ENCODE measurements at places on chromosomes 3 and 15. TPM values are rescaled to one million over a fixed set of nuclear protein-coding genes. Genes with fewer than 3 reads are reported as not detected.

DNA sequence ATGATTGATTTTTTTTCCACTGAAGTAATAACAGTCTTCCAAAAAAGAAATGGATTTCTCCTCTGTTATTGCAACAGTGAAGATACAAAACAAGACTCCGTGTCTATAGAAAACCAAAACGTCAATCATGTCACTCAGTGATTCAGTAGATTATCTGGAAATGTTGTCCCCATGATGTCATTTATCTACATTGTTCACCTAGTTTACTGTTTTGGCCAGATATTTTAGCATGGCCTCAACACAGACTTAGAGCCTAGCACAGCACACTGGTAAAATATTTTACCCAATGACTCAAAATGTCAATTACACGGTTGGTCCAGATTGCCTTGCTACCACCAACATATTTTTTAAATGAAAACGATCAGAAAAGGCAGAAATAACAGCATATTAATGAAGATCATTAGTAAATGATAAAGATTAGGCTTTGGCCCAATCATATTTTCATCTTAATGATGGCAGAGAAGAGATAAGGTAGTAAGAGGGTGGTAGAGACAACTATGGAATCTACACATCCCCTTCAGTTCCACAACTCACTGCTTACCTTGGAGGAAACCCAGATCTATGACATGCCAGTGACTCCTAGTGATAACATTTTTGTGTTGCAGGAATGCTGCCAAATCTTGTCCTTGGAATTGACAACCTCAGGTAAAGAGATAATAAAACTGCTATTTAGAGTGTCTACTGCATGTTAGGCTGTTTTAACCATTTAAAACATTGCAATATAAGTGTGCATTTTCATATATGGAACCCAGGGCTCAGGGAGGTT is 347.7 kb upstream of the ARPP21 start:
- no peak for DNase-seq

GRCh38 chr15:59244337-59244736 is 37.7 kb downstream of the LDHAL6B start:
- no peak for DNase-seq

GRCh38 chr3:129046732-129047552 is 13.6 kb upstream of the GP9 start:
- no peak for DNase-seq

GRCh38 chr3:108767253-108767652 is 10.0 kb upstream of the RETNLB start:
- DNase-seq, result no peak

DNA sequence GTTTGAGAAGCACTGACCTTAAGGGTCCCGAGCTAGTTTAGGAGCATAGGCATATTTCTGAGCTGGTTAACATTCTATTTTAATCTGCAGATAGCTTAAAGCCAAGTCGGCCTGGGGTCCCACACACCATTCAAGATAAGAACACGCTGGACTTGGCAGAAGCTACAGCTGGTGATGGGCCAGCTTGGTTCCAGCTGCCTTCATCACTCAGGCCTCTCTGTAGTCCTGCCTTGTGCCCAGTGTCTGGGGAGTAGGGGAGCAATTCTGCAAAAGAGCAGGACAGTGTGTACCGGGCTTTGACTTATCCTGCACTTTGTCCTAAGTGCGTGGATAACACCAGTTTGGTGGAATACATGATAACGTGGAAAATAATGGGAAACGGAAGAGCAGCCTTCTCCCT is 164.5 kb downstream of the MEGF11 start:
- DNase-seq, result no peak

DNA sequence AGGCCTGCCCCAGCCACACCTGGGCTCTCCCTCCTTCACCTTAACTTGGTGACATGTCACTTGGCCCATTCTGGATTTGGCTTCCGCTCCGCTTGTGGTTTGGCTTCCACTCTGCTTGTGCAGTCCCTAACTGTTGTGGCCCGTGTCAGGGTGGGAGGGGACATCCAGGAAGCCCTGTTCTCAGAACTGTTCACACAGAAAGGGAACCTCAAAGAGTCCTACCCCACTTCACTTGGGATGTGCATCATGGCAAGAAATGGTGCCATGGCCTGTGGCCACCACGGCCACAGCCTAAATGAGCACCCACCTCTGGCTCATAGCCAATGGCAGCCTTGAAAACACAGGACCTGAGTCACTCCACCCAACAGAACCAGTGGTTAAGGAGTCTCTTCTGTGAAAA is 63.4 kb downstream of the CYP19A1 start:
- DNase-seq, result peak; percentile 13

DNA sequence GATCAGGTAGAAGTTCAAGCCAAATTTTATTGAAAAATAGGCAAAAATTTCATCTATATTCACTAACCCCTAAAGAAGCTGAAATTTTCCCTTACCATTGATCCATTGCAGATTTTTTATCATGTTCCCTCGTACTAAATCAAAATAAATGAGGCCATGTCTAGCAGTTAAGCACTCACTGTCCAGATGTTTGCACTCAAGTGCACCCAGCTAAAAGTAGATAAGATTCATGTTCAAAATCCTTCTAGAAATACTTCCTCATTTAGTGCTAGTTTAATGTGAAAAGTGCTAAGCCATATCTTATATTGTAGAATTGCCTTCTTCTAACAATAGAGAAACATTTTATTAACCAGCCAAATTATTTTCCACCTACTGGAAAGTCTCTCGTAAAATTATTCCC is 164.7 kb upstream of the UBE2E2 start:
- no peak for DNase-seq

GRCh38 chr3:133914839-133915600 is 19.3 kb upstream of the RAB6B start:
- no peak for DNase-seq

The EXD1 gene
- total RNA-seq, result not detected

- no peak for DNase-seq
Observed at GRCh38 chr15:59420986-59421618, 16.9 kb upstream of the FAM81A start.

DNA sequence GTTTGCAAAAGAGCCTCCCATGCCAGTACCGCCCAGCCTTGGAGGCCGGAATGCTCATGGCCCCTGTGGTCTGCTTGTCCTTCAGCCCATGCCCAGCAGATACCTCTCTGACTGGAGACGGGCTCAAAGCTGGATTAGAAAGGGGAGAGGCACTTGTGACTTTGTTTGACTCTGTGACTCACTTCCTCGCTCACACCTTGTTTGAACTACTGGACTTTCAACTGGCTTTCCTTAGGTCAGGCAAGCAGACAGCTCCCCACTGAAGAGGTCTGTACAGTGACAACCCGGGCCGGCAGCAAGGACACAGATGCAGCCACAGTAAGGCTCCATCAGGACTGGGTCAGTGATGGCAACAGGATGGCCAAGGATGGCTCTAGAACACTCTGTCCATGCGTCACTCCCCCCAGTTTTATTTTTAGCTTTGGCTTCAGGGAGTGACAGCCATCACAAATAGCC is 98.6 kb upstream of the ABHD17C start:
- no peak for DNase-seq

- DNase-seq, result peak; percentile 64
Observed at GRCh38 chr3:51024765-51025632, 350.3 kb downstream of the DOCK3 start.

- DNase-seq, result no peak
Observed at GRCh38 chr15:70049701-70050301, 47.9 kb downstream of the TLE3 start.

DNA sequence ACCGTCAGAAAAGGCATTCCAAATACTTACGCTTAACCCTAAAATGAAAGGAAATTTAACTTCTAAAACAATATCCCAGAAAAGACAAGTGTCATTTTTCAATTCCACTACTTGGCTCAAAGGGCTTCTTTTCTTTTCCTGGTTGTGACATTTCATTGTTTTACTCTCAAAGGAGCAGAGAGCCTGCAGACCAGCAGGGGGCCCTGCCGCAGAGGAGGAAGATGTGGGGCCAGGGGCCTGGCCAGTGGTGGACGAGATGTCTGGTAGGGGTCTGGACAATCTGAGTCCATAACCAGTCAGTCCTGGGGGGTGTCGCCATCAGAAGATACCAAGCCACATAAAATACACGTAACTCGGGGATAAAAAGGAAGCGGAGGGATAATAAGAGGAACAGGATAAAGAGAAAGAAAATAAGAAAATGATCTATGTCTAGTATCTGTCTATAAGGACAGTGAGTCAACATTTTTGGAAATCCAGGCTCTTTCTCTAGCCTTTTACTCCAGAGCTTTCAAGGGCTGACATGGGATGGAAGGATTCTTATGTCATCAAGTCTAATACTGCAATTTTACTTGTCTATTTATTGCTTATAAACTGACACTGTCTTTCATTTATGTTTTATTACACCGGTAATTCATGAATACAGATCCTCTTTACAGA is 54.2 kb upstream of the ARHGEF3 start:
- no peak for DNase-seq

DNA sequence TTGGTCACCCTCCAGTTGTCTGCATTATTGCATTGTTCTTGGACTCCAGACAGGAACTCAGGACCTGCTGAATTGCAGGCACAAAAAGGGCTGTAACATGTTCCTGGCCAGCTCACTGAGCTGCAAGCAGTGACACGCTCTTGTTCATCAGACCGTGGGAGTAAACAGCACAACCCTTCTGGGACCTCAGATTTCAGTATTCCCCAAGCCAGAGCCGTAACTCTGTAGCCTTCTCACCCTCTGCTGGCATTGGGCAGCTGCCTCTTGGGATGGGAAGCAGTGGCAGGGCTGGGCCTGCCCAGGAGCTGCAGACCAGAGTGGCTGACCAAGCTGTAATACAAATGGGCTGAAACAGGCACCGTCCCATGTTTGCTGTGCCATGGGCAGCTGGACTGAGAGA is 607.1 kb upstream of the BCHE start:
- DNase-seq, result no peak

- DNase-seq, result no peak
Observed at GRCh38 chr3:69008980-69009379, 4.5 kb downstream of the EOGT start.

The MEF2A gene
- total RNA-seq, result 23.4 TPM

- DNase-seq, result no peak
Observed at GRCh38 chr3:12049675-12050074, 45.5 kb downstream of the SYN2 start.

- DNase-seq, result no peak
Observed at GRCh38 chr3:127990461-127990860, 61.8 kb upstream of the SEC61A1 start.

The ZBTB38 gene
- total RNA-seq, result 25.4 TPM

DNA sequence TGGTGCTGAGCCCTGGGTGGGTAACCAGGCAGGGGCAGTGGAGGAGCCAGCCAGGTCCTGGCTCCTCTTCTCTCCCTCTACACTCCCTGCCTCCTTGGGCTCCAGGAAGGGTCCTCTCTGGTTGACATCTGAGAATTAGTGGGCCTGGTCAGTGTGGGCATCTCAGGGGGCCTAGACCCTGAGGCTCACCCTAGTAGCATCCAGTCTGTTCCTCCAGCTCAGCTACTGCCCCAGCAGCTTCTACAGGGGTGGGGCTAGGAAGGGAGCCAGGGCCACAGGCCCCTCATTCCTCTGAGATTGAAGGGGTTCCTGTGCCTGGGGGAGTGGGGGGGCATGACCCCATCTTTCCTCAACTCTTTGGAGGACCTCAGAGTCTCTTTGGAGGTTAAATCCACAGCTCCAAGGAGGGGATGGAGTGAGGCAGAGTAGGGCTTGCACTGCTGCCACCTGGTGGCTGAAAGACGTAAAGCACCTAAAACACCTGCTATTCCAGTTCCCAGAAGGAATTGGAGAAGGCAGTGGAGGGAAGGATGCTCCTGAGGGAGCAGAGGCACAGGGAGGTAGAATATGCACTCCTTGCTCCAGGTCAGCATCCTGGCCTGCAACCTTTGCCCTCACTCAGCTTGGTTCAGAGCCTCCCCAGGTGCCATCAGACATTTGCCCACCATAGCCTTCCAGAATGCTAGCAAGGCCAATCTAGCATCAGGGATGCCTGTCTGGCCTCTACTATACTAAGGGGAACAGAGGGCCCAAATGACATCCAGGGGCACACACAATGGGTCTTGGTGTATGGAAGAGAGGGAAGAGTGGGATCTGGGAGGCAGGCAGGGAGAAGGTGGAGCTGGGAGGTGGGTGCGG is 25.1 kb downstream of the C3orf18 start:
- DNase-seq, result peak; percentile 37

DNA sequence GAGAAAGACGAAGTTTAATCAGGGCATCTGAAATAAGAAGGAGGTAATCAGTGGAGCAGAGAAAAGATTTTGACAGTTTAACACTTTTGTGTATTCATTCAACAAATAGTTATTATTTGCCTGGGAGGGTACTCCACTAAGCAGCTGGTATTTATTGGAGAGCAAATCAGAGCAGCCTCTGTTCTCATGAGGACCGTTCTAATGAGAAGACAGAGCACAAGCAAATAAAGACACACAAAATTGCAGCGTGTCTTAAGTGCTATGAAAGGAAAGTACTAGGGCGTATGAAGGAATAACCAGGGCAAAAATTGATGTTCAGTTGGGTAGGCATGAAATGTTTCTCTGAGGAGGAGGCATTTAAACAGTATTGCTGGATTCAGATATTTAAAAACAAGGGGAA is 302.9 kb upstream of the RARB start:
- DNase-seq, result no peak

GRCh38 chr3:186497608-186498007 is 46.6 kb downstream of the CRYGS start:
- no peak for DNase-seq

DNA sequence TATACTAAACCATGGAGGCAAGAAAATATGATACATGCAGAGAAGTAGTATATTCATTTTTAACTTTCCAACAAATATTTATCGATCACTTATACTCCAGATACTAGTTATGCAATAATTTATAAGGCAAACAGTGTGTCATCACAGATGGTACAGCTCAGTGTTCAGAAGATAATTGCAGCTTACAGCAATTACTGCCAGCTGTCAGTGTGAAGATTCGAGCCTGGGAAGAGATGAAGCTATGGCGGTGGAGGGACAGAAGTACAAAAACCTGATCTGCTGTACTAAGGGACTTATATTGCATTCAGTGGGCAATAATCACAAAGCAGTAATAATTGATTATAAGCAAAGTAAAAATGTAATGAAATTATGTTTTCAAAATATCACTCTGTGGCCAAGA is 170.6 kb upstream of the EPHA3 start:
- no peak for DNase-seq

- no peak for DNase-seq
Observed at GRCh38 chr3:83230841-83231240, 1469.4 kb upstream of the GBE1 start.

DNA sequence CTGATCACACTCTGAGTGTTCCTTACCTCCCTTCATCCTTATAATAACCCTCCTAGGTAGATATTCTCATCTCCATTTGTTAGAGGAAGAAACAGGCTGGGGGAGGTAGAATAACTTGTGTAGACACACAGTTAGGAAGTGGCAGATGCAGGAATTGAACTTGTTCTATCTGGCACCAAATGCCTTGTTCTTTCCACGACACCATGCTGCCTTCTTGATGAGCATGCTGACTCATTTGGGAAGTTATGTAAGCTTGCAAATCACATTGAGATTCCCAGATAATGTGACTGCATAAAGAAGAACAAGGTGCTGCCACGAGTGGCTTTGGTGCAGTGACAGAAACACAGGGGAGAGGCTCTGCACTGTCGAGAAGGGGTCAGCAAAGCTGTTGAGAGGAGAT is 27.5 kb upstream of the NDUFB4 start:
- no peak for DNase-seq

The TGM5 gene
- 0.21 TPM for total RNA-seq
